Pons (tissue), 1 donor: ENCODE measurements at places on chromosomes 16 and 17.

DNA sequence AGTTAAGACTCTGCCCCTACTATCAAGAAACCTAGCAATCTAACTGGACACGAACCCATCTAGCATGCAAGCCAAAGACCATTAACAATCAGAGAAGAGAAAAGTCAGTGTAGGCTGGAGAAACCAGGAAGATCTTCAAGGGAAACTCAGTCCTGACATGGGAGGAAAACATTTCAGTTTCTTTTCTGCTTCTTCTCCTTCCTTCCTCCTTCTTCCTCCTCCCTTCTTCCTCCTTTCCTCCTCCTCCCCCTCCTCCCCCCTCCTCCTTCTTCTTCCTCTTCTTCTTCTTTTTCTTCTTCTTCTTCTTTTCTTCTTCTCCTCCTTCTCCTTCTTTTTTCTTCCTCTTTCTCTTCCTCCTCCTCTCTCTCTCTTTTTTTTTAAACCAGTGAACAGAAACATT, 29.6 kb upstream of the SHISA9 start:
- DNase-seq = no peak

DNA sequence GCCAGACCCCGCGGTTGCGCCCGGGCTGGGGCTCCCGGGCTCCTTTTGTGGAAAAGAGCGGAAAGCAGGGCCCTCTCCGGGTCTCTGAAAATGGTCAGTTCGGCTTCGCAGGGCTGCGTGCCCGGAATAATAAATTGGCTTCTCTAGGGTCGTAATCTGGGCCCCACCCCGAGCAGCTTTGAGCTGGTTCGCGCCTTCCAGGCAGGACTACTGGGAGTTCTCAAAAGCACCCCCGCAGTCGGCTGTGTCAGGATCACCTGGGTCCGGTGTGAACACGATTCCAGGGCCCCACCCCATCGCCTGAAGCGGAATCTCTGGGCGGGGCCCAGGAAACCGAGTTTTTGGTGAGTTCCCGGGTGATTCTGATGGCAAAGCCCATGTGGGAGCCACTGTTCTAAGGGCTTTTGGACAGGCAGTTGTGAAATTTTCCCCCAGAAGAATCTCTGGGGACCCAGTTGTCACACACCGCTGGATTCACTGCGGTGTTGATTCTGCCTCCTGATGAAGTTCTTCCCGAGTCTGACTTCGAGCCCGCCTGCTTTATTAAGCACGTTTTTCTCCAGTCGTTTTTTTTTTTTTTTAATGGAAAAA, 77.0 kb downstream of the MRC2 start:
- peak; percentile 28 for DNase-seq

- DNase-seq = no peak
Observed at GRCh38 chr16:6012716-6013115, 915.1 kb upstream of the EEF2KMT start.

DNA sequence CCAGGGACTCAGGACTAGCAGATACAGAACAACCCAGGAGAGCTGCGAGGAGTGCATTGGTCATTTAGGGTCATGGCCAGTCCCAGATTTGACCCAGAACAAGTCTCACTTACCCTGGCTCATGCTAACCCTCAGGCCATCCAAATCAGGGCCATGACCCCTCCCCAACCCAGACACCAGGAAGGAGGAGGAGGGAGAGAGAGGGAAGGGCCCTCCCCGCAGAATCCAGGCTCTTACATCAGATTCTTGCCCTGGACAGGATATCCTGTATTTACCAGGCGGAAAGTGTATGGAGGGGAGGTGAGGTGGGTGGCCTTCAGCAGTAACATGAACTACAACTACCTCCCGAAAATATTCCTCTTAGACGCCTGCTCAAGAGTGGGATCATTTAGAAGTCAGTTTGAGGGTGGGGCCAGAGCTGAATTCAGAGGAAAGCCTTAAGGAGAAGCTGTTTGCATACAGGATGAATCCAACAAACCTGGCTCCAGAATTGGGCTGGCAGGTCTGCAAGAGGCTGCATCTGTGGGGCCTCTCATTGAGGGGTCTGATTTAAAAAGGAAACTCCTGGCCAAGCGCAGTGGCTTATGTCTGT, 2.1 kb downstream of the VAT1 start:
- DNase-seq = no peak

DNA sequence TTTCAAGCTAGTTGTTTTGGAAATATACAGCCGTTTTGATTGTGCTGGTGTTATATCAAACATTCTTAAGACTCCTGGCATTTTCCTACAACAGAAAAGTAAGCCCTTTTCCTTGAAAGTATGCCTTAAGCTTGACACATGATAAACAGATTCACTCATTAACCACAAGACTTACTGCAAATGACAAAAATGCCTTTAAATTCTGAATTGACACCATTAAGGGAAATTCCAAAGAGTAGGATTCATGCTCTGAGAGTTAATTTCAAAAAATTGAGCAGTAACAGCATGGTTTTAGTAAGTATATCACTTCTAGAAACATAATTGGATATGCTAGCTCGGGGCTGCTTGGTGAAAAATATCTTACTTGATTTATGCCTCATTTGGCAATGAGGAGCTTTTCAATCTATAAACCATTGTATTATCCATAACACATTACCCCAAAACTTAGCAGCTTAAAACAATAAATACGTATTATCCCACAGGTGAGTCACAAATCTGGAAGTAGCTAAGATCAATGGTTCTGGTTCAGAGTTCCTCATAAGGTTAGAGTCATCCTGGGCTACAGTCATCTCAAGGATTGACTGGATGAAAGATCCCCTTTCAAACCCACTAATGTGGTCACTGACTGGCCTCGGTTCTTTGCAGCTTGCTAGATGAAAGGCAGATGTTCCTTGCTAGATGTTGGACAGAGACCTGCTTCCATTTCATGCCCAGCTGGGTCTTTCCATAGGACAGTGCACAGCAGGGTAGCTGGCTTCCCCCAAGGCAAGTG, 8.2 kb upstream of the PHAF1 start:
- no peak for DNase-seq

DNA sequence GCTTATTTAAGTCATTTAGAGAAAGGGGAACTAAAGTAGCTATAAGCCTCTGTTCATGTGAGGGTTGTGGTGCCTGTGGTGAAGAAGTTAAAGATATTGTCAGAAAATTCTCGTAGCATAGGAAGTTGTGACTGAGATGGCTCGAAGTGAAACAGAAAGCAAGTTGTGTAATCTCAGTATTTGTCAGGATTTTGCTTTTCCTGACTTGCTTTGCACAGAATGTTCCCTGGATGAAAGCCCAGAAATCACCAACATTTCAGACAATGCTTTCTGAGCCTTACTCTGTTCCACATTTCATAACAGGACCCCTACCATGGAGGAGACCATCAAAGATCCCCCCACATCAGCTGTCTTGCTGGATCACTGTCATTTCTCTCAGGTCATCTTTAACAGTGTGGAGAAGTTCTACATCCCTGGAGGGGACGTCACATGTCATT, 10.6 kb downstream of the CALCOCO2 start:
- peak; percentile 89 for DNase-seq

- no peak for DNase-seq
Observed at GRCh38 chr16:71351558-71351901, 7.0 kb upstream of the CALB2 start.

DNA sequence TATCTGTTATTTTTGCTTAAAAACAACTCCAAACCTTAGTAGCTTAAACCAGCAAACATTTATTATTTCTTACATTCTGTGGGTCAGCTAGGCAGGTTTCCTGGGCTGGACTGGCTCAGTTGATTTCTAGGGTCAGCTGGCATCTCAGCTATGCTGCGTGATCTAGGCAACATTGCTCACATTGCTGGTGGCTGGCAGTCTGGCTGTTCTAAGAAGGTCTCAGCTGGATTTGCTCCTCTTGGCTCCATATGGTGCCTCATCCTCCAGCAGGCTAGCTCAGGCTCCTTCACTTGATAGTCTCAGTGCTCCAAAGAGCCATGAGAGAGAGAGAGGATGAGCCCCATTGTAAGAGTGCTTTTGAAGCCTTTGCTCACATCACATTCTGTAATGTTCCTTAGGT, 470.6 kb upstream of the CDH5 start:
- DNase-seq = no peak

DNA sequence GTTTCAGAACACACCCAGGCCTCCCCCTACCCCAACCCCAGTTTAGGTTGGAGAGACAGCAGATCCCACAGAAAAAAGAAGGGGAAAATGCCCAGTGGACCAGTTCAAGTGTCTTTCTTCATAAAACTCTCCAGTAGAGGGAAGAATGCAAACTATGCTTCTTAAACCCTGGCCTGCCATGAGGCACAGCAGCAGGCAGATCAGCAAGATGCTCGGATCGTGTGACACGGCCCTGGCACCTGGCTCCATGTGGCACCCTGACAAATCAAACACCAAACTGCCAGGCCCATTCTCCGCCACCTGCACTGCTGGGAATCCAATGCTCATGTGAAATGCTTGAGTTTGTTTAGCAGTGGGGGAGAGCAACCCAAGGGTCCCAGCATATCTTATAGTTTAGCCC, 166.8 kb downstream of the SOX9 start:
- DNase-seq = no peak

- DNase-seq = no peak
Observed at GRCh38 chr16:77250400-77250799, 51.2 kb downstream of the SYCE1L start.

GRCh38 chr17:6479622-6480302, 35.5 kb downstream of the PIMREG start:
- no peak for DNase-seq

- DNase-seq = no peak
Observed at GRCh38 chr17:1143573-1143972, 36.2 kb downstream of the ABR start.

DNA sequence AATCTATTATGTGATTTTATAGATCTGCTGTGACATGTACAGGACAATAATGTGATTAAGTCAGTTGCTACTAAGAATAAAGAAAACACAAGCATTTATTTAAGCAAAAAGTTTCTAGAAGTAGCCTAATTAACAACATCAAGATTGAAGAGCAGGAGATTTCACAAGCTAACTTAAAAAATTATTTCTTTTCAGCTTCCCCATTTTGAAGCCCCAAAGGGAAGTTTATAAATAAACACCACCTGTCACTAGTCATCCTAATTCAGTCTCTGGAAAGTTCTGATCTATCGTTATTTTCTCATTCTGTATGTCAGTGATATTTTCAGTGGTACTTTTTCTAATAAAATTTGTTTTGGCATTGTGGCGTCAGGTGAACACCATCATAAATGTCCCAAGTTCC, 8.3 kb downstream of the CAPNS2 start:
- no peak for DNase-seq

DNA sequence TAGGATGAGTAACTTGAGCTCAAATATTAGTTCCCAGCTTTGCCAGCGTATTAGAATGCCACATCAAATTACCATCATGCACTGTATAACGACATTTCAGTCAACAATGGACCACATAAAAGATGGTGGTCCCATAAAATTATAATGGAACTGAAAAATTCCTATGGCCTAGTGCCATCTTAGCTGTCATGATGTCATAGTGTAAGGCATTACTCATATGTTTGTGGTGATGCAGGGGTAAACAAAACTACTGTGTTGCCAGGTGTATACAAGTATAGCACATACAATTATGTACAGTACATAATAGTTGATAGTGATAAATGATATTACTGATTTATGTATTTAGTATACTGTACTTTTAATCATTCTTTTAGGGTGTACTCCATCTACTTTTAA, 54.4 kb upstream of the NETO2 start:
- DNase-seq = no peak

GRCh38 chr16:75402821-75403475, 30.4 kb downstream of the CFDP1 start:
- DNase-seq = peak; percentile 48

GRCh38 chr17:58089111-58089510, 5.9 kb downstream of the DYNLL2 start:
- DNase-seq = no peak

GRCh38 chr17:56176091-56176490, 22.8 kb downstream of the ANKFN1 start:
- DNase-seq = no peak

DNA sequence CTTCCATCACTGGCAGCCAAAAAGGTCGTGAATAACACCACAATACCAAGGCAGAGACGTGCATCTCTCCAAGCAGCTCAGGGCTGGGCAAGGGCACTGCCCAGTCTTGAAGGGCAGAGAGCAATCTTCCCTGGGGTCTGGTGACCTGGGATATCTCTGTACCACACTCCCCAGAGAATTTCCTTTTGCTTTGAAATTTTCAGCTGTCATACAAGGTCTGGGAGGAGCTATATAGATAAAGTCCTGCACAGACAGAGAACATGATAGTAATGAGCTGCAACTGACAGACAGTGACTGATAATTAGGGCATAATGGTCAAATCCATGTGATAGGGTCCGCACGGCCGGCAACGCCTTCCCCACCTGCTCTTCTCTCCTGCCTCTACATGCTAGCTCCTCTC, 68.2 kb downstream of the DYNLRB2 start:
- no peak for DNase-seq

DNA sequence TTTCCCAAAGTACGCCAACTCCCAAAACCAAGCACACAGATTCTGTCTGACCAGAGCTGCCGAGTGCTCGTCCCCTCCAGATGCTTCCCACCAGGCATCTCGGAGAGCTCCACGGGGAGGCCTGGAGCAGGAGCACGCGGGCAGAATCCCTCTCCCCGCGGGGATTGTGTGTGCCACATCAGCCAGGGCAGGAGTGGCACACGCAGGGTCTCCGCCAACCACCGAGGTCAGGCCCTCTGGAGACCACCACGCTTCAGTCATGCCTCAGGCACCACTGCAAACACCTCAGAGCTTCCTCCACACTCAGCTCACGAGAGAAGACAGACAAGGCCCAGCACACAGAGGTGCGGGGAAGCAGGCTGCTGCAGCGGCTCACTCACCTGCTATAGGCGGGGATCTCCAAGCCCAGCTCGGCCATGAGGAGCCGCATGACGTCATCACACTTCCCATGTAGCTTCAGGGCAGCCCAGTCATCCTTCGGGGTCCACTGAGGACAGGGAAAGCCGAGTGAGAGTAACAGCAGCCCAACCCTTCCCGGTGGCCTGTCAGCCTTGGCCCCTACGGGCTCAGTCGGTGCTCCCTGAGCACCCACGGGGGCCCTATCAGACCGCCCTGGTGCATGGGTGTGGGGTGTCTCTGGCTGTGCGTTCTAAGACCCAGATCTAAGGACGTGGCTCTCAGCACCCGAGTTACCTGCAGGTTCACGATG, 2.3 kb upstream of the PCYT2 start:
- no peak for DNase-seq

- no peak for DNase-seq
Observed at GRCh38 chr17:1620486-1620885, 8.1 kb downstream of the SLC43A2 start.

DNA sequence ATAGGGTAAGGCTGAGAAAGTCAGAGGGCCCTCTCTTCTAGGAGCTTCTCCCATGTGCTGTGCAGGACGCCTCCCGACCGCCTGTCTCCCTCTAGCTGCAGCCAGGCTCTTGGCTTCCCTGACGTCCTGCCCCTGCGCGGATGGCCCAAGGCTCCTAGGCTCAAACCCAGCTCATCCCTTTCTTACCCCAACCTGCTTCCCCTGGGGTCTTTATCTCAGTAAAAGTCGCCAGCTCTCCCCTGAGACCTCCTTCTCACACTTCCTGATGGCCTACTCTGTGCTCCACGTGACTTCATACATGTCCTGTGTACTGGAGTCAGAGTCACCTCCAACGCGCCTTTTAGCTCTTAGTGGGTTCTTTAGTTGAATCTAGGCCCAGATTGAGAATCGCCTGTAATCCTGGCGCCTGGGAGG, 1.1 kb upstream of the ZNF747 start:
- peak; percentile 76 for DNase-seq

GRCh38 chr17:79011451-79012147, 2.0 kb upstream of the CANT1 start:
- no peak for DNase-seq

- no peak for DNase-seq
Observed at GRCh38 chr16:20942256-20942655, 41.7 kb downstream of the LYRM1 start.

- no peak for DNase-seq
Observed at GRCh38 chr16:85777583-85778310, 21.6 kb downstream of the EMC8 start.
